AG09319 (cell line): ENCODE measurements at places on chromosomes 2 and 18.
A peak's percentile ranks its signal among the peaks of the same experiment; 100 is the strongest.

GRCh38 chr2:129653246-129653645 is 326.2 kb upstream of the RAB6C start:
- no peak for DNase-seq

DNA sequence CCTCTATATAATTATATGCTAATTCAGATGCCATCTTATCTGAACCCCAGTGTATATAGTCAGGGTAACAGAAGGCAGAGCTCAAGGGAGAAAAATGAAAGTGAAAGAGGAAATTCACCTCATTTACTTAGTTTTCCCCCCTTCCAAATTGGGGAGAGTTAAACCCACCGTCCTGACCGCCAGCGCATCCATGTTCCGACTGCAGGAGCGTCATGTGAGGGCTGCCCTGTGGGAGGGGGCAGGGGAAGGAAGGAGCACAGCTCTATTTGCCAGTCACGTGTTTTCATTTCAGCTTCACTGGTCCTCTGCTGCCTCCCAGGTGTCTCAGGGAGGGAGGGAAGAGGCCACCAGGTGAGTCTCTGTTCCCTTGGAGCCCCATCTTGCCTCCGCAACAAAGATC is 13.2 kb downstream of the CNNM4 start:
- no peak for DNase-seq

DNA sequence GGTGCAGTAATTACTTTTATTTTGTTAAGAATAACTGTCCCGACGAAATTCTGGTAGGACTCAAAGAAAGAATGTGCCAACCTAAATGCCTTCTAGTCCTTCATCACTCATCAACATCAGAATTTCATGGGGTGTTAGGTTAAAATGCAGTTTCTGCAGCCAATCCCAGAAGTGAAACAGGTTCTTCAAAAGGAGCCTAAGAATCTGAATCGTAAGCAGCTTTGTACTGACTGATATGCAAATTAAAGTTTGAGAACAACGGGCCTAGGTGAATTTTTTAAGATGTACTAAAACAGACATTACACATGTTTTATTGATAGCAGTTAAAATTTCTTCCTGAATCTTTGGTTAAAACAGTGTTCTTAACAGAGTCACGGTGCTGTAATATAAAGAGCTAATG is 140.3 kb upstream of the ZC3H15 start:
- no peak for DNase-seq

DNA sequence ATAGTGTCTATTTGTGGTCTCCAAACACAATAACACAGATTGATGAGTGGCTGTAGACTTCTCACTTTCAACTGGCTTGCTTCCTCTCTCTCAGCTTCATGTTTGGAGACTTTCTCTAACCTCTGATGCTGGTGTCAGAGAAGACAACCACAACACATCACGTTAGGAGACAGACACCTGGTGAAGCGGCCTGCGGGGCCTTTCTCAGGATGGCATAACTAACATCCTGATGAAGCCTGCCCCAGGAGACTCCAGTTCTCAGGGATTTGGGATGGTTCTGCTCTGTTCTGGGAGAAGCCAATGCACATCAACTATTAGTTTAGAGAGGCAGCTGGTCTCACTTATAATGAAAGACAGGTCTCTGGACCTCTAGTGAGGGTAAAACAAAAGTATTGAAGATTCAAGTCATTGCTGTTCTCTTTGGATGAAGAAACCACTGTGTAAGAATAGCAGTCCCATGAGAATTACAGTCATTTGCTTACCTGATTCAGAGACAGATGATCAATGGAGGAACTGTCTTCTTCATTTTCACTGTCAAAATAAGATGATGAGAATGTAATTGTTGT is 2.0 kb downstream of the IL1A start:
- DNase-seq, result no peak

DNA sequence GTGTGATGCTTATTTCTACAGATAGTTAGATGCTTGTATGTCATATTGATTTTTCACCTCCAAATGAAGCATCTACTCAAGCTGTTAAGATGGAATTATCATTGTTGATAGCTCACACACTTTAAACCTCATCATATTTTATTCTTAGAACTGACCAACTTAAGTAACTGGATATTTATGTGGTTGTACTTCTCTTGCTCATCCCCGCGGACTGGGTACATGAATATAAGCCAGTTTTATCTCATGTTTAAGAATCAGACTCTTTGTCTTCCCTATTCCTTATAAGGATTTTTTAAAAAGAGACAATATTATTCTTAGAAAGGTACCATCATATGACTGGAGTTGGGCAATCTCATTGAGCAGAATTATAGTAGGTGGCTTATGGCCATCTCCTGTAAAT is 358.7 kb downstream of the DSC3 start:
- DNase-seq, result no peak

GRCh38 chr2:65940856-65941255 is 494.1 kb upstream of the MEIS1 start:
- DNase-seq, result no peak

DNA sequence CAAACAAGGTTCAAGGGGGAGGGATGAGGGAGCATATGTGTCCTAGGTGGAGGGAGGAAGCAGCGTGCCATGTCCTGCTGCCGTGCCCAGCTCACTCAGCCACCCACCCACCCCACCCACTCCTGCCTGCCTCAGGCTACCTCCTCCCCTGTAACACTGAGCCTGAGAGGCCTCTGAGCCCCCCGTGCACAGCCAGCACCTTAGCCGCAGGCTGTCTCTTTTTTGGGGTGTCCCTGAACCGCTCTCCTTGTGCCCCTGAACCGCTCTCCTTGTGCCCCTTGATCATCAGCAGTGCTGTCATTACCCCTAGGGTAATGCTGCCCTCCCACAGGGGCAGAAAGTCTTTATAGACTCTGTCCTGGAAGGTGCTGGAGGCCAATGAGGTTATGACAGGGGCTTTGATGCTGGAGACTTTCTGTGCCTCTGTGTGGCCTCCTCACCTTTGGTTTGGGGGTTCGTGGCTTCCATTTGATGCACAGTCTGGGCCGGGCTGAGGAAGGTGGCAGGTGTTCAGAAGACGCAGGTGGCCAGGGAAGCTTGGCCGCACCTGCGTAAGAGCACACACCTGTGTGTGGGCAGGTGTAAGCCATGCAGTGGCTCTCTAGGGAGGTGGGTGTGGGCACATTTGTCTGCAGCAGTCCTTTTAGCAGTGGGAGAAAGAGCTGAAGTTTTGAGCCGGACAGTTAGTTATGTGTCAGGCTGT is 140.0 kb downstream of the SEPTIN10 start:
- no peak for DNase-seq

DNA sequence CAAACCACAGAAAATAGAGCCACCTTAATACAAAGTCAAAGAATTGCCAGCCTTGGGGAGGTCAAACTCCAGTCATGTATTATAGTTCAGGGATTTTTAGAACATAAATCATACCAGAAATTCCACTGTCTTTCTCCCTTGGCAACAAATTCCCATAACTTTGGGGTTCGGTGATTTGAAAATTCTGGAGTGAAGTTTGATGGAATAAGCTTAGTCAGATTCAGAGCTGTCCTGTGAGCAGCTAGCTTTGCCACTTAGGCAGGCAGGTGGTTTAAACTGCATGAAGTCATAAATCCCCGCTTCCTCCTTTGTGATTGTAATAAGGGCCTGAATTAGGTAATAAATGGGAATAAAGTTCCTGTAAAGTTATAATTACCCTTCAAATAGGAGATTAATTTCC is 457.0 kb upstream of the HNMT start:
- no peak for DNase-seq

DNA sequence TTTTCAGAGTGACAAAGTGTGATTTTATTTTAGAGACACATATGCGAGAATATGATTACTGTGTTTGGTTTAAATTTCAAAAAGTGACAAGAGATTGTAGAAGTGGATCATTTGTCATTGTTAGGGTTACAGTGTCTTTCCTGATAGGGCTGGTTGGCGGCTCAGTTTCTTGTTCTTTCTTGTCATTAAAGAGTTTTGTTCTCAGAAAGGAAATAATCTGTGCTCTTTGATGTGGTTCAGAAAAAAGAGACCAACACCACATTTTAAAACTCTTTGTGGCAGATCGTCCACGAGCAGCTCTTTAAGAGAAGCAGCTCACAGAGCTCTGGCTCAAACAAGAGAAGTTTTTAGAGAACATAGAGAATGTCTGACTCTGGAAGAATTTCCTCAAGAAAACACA is 45.6 kb upstream of the ZNF532 start:
- no peak for DNase-seq

DNA sequence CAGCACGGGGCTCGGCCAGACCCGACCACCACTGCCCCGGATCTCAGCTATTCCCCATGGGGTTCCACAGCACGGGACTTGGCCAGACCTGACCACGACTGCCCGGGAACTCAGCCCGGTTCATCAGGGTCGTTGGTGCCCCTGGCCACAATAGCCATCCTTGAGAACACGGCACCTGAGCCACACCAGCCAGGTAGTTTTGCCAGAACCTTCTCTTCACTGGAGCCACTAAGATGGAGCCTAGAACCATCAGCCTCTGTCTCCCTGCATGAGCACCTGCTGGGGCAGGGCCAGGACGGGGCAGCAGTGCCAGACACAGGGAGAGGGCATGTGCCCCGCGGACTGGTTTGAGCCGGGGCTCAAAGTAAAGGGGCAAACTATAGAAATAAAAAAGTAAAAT is 11.4 kb upstream of the KCNG2 start:
- no peak for DNase-seq

DNA sequence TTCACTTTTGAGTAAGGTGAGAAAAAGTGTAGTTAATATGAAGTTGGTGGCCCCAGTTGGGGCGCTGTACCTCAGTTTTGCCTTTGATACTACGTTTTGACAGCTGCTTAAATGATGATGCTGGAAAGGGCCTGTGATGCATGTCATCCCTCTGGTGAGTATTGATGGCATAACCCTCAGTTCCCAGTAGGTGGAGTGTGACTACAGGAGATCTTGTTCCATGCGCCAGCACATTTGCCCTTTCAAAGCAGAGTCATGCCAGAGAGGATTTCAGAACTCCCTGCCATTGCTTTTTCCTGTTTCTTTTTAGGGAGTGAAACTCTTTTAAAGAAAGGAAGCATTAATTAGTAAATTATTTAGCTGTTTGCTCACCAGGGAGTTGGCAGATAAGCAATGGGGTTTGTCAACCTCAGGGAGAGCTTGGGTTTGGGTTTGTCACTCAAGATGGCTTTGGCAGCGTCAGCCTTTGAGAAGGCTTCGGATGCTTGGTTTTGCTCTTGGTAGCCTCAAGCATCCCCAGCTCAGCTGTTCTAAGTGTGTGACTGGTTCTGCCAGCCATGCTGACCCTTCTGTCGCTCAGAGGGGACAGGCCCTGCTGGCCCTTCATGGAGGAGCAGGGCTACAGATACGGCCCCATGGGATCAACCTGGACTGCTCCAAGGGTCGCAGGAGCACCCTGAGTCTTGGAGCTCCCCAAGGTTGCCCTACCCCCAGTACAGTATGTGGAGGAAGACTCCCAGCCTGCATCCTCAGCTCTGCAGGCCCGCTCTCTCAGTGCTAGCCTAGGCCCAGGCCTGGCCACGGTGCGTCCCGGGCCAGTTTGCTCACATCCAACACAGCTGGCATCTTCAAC is 29.1 kb downstream of the ARMC9 start:
- peak; percentile 56 for DNase-seq

- DNase-seq, result no peak
These were observed 267.6 kb downstream of the TMX3 start for GRCh38 chr18:68447286-68447685.

- DNase-seq, result no peak
These were observed 50.2 kb upstream of the PAIP2B start for GRCh38 chr2:71277147-71277475.

DNA sequence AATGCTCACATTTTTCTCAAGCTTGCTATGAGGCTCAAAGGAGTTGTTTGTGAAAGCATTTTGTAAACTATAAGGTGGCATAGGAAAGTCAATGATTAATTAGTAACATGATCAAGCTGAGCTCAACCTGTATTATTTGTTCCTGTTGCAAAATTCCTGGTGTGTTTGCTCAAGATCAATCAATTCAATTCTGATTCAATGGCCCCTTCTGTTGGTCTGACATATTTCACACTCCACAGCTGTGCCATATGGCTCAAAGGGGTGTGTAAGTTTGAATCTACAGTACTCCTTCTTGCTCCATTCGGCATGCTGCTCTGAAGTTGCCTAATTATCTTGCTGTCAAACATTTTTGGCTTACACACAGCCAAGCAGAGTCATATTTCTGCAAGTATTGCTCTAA is 341.6 kb upstream of the LRP1B start:
- no peak for DNase-seq

DNA sequence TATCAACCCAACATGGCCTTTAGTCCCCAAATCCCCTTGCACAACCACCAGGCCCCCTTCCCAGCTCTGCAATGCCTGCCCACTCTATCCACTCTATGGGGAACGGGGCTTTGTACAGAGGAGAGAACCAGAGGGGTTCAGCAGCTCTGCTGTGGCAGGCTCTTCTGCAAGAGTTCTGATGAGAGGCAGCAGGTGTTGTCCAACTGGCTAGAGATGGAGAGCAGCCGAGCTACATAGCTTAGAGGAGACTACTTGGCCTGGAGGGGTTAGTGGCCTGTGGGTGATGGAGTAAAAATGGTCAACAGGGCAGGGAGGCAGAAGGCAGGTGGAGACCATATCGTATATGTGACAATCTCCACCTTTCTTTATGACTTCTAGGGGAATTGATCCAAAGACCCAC is 103.0 kb downstream of the QPCT start:
- DNase-seq, result no peak

DNA sequence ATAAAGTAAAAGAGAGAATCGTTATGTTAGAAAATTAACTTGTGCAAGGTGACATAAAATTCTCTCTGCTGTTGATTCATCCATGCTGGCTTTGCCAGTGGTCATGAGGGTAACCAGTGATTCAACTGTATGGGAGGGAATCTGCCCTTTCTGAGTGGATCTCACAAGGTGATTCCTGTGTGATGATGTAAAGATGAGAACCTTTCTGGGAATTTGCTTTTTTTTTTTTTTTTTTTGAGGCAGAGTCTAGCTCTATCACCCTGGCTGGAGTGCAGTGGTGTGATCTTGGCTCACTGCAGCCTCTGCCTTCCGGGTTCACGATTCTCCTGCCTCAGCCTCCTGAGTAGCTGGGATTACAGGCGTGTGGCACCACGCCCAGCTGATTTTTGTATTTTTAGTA is 23.3 kb downstream of the RAB31 start:
- no peak for DNase-seq

- DNase-seq, result no peak
These were observed 69.4 kb downstream of the XIRP2 start for GRCh38 chr2:166957686-166958085.

DNA sequence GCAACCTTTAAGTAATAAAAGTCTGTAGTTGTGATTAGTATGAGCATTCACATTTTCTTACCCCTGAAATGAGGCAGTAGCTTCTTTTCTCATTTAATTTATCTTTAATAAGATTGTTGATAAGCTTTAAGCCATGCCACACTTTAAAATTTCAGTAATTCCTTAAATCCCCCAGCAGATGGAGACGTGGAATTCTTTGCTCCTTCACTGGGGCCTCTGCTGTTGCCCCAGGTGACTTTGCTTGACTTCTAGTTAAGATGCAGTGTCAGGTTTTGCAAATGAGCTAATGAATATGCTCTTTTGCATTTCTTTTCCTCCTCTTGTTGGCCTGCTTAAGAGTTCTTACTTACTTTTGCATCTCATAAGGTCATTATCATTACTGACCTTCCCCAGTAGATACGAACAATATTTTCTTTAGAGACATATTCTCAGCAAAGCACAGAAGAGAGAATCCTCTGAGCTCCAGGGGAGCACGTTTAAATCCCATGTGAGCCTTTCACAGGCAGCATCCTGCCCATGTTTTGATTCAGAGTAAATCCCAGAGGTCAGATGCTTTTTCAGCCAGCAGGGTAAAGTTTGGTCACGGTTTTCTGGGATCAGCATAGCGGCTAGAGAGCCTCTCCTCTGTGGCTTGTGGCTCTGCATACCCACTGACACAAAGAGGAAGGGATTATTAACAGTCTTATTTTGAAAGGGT is 222.9 kb downstream of the PTPRM start:
- peak; percentile 8 for DNase-seq

GRCh38 chr2:217413193-217413592 is 553.3 kb upstream of the TNP1 start:
- DNase-seq, result no peak
